NCI-H1694 treated with DMSO at 0.1 percent for 48 hours (cell line): ENCODE measurements at places on chromosomes 3 and 15.

GRCh38 chr3:105755121-105755886 is 113.5 kb downstream of the CBLB start:
- no peak for DNase-seq

DNA sequence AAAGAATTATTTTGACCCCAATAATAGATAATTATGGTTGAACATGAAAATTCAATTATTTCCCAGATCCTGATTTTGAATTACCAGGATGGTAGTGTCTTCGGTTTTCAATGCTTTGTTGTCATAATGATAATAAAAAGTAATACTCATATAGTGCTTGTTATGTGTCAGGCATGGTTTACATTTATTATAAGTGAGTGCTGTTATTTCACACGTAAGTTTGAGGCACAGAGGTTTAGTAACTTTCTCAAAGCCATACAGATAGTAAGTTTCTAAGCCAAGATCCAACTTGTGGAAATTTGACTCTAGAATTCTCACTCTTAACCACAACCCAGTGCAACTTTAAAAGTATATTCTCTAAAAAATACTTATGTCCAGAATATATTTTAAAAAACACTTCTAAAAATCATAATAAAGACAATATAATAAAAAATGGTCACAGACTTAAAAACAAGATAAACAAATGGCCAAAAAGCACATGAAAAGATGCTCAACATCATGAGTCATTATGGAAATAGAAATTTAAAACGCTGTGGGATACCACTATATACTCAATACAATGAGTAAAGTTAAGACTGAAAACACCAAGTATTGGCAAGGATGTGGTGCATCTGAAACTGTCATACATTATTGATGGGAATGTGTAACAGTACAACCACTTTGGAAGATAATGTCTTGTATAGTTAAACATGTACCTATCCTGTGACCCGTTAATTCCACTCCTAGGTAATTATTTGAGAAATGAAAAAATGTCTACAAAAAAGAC is 45.2 kb downstream of the SPRED1 start:
- DNase-seq: no peak

DNA sequence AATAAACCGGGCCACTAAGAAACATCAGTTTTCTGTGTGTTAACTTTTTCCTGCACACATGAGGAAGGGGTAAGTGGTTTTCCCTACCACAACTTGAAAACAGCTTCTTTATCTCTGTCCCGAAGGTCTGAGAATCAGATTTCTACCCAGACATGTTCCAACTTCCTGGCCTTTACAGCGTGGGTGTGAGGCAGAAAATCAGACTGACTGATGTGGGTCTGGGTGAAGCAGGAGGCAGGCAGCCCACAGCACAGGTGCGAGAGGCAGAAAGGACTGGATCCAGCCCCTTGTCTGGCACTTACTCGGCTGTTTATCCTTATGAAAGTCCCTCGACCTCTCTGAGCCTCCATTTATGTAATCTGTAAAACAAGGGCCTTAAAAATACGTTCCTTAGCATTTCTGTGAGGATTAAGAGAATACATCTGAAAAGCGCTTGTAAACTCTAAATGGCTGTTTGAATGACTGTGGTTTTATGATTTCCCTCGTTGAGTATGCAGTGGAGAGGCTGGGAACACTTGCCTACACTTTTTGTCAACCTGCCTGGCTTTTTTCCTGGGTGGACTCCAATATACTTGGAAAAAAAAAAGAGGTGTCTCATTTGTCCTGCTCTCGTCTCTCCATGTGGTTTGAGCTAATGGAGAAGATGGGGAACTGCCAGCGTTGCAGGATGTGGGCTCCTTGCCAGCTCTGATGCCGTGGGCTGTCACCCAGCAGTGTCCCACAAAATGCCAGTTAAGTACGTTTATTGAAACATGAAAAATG is 3.1 kb downstream of the AGBL1 start:
- DNase-seq: peak; percentile 5

DNA sequence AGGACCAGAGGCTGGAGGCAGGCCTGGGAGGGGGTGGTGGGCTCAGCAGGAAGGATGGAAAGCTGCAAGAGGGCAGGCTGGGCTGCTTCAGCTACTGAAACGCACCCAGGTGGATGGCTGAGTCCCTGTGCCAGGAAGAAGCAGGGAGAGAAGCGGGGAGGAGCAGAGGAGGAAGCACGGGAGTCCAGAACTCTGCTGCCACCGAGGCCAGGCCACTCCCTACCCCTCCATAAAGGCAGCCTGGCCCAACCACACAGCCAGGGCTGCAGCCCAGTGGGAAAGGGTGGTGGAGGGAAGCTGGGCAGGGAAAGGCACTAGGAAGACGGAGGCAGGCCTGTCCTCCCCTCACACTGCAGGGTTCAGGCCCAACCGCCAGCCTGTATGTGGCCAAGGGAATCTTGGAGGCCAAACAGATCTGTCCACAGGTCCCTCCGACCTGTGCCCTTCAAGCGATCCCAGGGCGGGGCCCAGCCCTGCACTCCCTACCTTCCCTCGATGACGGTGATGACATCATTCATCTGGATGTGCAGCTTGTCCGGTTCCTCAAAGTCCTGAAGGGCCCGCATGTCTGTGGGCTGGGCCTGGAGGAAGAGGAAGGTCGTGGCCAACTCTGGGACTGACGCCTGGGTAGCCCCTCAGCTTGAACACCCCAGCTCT is 30.5 kb downstream of the TNK2 start:
- DNase-seq: no peak

DNA sequence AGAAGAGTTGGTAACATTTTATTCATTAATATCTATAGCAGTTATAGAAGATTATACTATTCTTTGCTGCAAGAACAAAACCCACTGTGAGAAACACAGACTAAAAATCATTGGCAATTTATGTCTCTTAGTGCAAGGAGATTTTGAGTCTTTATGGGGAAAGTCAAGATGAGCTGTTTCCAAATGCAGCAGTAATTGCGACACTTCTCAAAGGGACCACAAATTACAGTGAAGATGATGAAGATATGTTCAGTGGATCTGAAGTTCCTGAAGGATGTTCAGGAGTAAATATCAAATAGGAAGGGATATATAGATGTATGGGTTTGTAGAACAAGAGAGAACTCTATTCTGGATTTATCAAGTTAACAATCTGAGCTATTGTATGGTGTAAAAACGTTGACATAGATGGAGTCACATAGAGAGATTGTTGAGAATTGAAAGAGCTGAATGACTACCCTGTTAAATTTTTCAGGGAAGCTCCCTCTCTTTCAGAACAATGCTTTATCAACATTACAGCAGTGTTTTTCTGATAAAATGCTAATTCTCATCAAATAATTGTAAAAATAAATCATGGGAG is 71.8 kb downstream of the DTWD1 start:
- DNase-seq: no peak
